ENCODE measurements at places on chromosomes 16 and 17.

- DNase-seq = no peak
Measured at GRCh38 chr17:7413346-7413985, 5.8 kb downstream of the NLGN2 start.

DNA sequence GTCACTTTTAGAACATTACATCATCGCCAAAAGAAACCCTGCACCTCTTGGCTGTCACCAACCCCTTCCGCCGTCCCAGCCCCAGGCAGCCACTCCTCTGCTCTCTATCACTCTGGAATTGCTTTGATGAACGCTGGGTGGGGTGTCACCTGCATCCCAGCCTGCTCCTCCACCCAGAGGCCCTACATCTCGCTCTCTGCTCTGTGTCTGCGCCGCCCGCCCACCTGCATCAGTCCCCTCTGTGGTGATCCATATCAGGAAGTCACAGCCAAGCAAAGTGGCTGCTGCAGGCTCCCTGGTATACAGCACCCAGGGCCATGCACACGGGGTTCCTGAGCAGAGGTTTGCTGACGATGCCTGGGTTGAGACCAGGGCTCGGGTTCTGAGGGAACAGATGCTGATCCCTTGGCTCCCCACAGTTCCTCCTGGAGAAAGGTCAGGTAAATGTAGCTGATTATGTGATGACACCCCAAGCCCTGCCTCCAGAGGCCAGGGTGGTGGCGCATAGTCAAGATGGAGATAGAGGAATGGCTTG is 30.8 kb downstream of the MPRIP start:
- no peak for DNase-seq

DNA sequence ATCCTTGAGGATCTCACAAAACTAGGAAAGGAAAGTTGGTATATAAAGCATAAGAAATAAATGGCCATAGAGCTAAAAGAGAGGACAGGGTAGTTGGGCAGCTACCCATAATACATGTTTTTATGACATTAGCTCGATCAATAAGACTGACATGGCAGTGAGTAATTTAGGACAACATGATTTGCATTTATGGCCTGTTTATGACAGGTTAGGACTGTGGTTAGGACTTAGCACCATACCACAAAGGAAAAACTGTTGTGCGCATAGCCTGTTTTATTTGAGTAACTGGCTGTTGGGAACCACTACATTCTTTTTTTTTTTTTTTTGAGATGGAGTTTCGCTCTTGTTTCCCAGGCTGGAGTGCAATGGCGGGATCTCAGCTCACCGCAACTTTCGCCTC is 18.0 kb upstream of the TRIM37 start:
- DNase-seq = no peak

DNA sequence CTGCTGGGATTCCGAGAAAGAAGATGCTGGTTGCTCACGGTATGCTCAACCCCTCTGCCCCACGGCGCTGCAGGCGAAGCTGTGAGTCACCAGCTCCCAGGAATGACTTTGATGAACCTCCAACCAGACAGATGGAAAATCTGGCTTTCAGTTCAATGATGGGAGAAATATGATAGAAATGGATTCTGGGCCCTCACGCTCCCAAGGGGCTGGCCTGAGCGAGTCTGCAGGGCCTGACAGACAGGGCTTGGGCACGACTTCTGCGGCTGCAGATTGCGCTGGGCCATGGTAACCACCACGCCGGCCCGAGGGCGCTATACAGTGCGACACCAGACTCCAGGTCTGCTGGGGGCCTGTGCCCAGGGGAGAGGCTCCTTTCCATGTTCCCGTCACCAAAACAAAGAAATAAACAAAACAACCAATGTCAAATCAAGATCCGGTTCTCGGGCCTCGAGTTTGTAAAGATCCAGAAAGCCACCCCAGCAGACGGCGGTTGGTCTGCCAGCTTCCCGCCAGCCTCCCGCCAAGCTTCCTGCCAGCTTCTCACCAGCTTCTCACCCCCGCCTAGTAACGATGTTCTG is 11.1 kb upstream of the ABR start:
- no peak for DNase-seq

- DNase-seq = no peak
Measured at GRCh38 chr16:26857371-26857770, 209.4 kb upstream of the C16orf82 start.

- DNase-seq = no peak
Measured at GRCh38 chr16:56649820-56650219, 1.9 kb upstream of the MT1B start.

DNA sequence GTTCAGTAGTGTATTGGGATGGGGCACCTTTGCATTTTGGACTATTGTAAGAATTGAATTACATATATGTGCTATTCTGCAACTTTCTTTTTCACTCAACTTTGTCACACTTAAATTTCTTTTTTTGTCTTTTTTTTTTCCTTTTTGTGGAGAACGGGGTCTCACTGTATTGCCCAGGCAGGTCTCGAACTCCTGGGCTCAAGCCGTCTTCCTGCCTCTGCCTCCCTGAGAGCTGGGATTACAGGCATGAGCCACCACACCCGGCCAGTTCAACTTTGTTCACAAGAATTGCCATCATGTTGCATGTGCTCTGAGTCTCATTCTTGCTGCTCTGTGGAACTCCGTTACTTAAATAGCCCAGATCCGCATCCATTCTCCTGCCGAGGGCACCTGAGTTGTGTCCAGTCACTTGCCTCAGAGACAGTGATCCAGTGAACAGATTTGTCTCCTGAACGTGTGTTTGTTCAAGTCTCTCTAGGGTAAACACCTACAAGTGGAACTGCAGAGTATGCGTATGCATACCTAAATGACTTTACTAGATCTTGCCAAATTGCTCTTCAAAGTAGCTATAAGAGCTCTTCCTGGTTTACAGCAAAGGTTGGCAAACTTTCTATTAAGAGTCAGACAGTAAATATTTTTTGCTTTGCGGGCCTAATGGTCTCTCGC is 3.4 kb upstream of the SLC38A10 start:
- DNase-seq = no peak

GRCh38 chr16:30335598-30336474 is 19.3 kb downstream of the CD2BP2 start:
- DNase-seq = no peak

DNA sequence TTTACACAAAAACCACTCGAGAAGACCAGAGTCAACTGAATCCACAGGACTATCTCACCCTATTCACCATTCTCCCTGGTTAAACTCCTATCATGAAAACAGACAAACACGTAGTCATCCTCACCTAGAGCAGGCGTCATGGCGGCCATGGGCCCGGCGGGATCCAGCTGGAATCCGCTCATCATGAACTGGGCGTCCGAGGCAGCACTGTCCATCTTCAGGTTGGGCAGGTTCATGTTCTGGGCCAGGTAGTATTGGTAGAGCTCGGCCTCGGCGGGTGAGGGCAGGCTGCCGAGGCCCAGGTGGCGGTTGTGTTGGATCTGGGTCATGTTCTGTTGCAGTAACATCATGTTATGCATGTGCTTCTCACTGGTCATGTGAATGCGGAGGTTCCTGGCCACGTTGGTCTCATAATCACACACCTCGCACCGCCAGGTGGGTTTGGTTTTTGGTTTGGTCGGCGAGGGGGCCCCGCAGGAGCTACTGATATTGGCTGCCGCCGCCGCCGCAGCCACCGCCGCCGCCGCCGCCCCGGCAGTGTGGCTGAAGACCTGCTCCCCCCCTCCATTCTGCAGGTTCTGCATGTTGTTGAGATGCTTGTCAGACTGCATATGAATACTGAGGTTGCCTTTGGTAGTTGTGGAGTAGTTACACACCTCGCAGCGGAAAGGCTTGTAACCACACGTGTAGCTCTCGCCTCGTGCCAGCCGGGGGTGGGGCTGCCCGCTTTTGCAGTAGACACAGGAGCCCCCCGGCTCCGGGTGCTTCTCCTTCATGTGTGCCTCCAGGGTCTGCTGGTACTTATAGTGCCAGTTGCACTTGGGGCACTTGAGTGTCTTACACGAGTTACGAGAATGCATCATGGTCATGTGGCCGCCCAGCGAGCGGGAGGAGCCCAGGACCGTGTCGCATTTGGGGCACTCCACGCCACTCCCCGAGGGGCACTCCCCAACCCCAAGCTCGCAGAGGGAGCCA is 90.3 kb downstream of the ZFHX3 start:
- no peak for DNase-seq

GRCh38 chr16:56307534-56307873 is 116.2 kb downstream of the GNAO1 start:
- DNase-seq = no peak

- DNase-seq = no peak
Measured at GRCh38 chr16:46948548-46949166, 24.8 kb downstream of the DNAJA2 start.

- no peak for DNase-seq
Measured at GRCh38 chr16:47979164-47979520, 176.7 kb downstream of the ABCC12 start.

GRCh38 chr17:49820773-49821172 is 27.1 kb downstream of the TAC4 start:
- DNase-seq = no peak

DNA sequence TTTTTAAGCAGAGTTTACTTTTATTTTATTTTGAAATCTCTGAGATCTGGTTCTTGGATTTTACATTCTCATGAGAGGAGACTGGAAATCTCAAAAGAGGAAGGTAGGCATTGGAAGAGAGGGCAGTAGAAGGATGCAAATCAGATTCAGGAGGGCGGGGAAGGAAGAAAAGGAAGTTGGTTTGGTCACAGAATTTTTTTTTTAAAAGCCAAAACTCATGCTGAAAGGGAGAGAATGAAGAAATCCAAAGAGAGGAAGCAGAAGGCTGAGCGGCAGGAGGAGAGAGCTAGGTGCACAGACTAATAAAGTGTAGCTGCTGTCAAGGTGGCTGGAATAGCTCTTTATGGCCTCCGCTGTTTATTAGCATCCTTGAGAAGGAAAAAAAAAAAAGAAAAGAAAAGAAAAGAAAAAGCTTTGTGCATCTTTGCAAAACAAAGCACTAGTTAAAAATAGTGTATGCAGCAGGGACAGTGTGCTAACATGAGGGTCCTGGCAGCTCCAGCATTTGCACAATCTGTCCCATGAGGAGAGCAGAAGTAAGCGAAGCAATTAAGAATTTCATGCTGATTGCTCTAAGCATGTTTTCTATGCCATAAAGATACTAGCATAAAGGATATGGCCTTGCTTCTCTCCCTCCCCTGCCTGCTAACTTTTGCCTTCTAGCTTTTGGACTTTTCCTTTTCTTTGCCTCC is 194.2 kb downstream of the ZFHX3 start:
- no peak for DNase-seq

- no peak for DNase-seq
Measured at GRCh38 chr16:75514296-75514695, 19.1 kb upstream of the CHST6 start.

DNA sequence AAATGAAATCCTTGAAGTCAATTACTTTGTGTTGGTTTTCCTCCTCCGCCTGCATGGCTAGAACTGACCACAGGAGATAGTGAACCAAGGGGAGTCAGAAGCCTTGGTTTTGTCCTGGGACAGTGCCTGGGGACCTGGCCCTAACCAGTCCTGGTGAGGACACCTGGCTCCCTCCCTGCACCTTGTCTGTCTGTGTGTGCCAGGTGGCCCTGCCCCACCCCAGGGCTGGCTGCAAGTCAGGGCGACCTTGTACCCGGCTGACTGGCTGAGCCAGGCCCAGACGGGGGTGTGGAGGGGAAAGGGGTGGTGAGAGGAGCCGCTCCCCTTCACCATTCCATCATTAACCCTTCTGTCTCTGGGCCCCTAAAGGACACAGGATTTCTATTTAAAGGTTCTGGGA is 3.4 kb downstream of the RAPGEFL1 start:
- DNase-seq = no peak

DNA sequence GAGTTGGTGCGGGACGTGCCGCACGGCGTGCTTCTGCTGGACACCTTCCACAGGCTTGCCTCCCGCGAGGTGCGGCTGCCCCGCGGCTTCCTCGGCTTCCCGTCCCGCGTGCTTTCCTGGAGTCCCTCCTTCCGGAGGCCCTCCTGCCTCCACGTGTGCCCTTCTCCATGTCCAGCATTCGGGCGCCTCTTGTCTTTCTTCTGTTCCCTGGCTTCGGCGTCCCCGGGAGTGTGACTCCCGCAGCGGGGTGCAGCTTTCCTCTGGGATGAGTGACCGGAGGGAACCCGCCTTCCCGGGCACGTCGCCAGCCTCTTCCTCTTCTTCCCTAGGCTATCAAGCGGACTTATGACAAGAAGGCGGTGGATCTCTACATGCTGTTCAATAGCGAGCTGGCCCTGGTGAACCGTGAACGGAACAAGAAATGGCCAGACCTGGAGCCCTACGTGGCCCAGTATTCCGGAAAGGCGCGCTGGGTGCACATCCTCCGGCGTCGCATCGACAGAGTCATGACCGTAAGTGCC is 23.0 kb downstream of the DNAH2 start:
- no peak for DNase-seq

- DNase-seq = no peak
Measured at GRCh38 chr17:38958326-38958725, 8.9 kb downstream of the FBXO47 start.

DNA sequence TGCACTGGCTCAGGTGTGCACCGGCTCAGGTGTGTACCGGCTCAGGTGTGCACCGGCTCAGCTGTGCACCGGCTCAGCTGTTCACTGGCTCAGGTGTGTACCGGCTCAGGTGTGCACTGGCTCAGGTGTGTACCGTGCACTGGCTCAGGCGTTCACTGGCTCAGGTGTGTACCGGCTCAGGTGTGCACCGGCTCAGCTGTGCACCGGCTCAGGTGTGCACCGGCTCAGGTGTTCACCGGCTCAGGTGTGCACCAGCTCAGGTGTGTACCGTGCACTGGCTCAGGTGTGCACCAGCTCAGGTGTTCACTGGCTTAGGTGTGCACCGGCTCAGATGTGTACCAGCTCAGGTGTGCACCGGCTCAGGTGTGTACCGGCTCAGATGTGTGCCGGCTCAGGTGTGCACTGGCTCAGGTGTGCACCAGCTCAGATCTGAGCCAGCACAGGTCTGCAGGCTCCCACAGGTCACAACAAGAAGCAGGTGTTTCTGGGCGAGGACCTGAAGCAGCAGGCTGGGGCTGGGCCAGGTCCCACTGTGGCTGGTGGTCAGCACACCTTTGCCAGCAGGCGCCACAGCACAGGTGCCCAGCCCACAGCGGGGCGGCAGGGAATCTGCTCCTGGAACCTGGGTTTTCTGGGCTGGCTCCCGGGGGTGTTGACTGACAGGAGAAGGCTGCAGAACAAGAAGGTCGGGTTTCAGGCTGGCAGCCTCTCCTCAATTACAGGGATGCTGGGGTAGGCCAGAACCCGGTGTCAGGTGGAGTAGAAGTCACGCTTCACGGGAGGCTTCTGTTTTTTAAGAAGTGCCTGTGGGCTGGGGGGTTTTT is 17.2 kb downstream of the METRNL start:
- no peak for DNase-seq

DNA sequence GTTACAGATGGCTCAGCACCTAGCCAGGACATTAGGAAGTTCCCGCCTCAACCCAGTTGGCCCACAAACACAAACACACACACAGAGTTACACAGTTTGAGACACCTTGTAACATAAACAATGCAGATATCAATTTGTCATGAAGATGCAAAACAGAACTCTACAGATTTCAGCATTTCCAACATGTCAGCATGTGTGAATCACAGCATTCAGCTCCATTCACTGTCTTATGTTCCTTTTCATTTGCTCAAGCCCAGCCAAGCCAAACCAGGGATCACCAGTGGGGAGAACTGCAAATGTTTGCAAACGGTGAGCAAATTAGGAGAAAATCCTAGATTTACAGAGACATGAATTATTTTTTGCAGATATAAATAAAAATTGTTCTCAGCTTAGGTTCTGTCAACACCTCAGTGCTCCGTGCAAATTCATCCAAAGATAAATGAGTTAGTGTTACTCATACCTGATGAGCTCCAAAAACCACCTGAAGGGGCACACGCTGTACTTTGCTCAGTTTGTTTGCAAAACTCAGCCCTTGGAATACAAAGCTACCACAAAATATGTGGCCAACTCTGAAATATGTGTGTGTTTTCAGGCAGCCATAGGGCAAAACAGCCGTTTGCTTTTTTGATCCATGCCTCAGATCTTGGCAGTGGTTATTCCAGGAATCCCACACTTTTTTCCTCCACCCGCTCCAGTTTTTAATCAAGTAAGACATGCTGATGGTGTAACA is 16.3 kb upstream of the COX10 start:
- no peak for DNase-seq

Measured in CMK (cell line).